ENCODE measurements at places on chromosomes 2 and 18. TPM values are rescaled to one million over a fixed set of nuclear protein-coding genes. Genes with fewer than 3 reads are reported as not detected.

- no peaks in the 10 kb centered on the region for H3K36me3 ChIP-seq
- no peak overlapping the region for H3K4me3 ChIP-seq
- no peaks in the 10 kb centered on the region for H3K27me3 ChIP-seq
These were observed 608.0 kb downstream of the SUCLG1 start for GRCh38 chr2:83851066-83851465.

GRCh38 chr18:12336171-12336613, 28.2 kb downstream of the TUBB6 start:
- H3K36me3 ChIP-seq: peaks cover 36% of the 10 kb centered on the region
- no peak overlapping the region for H3K27ac ChIP-seq
- H3K27me3 ChIP-seq: no peaks in the 10 kb centered on the region
- DNase-seq: no peak
- no peak overlapping the region for H3K4me3 ChIP-seq
- H3K4me1 ChIP-seq: no peaks in the 10 kb centered on the region

GRCh38 chr2:64322433-64322832, 131.5 kb upstream of the LGALSL start:
- no peaks in the 10 kb centered on the region for H3K4me1 ChIP-seq
- H3K27me3 ChIP-seq: no peaks in the 10 kb centered on the region
- H3K4me3 ChIP-seq: no peak overlapping the region
- H3K27ac ChIP-seq: no peak overlapping the region
- H3K36me3 ChIP-seq: no peaks in the 10 kb centered on the region
- DNase-seq: no peak

DNA sequence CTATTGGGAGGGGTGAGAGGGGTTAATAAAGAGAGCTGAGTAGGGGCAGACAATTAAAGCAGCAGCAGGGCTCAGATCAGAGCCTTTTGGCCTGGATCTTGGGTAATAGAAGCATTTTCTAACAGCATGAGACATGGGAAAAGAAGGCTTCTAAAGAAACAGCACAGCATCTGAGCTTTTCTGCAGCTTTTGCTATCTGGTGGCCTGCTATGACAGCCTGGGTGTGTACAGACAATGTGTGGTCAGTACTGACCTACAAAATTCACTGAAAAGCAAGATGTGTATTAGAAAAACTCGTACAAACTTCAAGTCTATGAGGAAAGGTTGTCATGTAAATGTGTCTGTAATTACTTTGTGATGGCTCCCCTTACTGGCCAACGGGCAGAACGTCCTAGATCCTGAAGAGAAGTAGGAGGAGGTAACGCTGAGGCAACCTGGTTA, 95.6 kb downstream of the GALNT3 start:
- H3K4me1 ChIP-seq: no peaks in the 10 kb centered on the region
- no peak for DNase-seq

DNA sequence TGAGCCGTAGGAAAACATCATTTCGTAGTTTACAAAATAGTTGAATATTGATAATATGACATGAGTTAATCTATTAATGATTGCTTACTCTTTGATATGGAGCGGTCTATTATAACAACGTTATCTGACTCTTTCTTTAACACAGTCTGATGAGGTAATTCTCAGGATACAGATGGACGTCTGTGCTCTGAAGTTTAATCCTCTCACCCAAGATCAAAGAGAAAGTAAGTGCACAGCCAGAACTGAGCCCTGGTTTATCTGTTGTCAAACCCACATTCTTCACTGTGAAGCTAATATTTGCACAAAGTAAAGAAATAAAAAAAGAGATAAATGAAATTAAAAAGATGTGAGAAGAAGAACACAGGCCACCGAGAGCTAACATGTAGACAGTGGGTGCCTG, 190.9 kb upstream of the COPS8 start:
- no peak overlapping the region for H3K27ac ChIP-seq
- DNase-seq: no peak
- no peak overlapping the region for H3K4me3 ChIP-seq
- no peaks in the 10 kb centered on the region for H3K27me3 ChIP-seq
- H3K4me1 ChIP-seq: no peaks in the 10 kb centered on the region

- H3K4me3 ChIP-seq: no peak overlapping the region
- H3K36me3 ChIP-seq: peaks cover 18% of the 10 kb centered on the region
- no peaks in the 10 kb centered on the region for H3K27me3 ChIP-seq
These were observed 50.6 kb downstream of the TTC21B start for GRCh38 chr2:165902934-165903333.

DNA sequence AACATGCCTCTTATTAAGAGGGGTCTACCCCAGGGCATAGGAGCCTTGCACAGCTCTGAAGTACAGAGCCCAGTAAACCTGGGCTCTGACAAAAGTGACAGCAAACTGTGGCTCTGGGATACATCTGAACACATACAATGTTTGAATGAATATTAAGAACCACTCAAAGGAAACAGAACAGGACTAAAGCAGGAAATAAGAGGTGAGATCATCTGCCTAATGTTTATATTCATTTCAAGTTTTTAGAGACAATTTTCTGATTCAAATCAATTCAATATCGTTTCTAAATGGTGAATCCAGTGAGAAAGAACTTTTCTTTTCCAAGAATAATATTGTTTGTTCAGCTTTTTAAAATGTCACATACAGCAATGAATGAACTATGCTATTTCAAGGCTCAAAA, 136.7 kb upstream of the CAVIN2 start:
- H3K36me3 ChIP-seq: no peaks in the 10 kb centered on the region
- no peak overlapping the region for H3K27ac ChIP-seq
- H3K4me1 ChIP-seq: no peaks in the 10 kb centered on the region
- no peak overlapping the region for H3K4me3 ChIP-seq

GRCh38 chr2:159349674-159350299, 63.3 kb upstream of the WDSUB1 start:
- no peaks in the 10 kb centered on the region for H3K36me3 ChIP-seq
- no peak overlapping the region for H3K4me3 ChIP-seq
- no peak for DNase-seq
- no peak overlapping the region for H3K27ac ChIP-seq
- no peaks in the 10 kb centered on the region for H3K4me1 ChIP-seq
- no peaks in the 10 kb centered on the region for H3K27me3 ChIP-seq

DNA sequence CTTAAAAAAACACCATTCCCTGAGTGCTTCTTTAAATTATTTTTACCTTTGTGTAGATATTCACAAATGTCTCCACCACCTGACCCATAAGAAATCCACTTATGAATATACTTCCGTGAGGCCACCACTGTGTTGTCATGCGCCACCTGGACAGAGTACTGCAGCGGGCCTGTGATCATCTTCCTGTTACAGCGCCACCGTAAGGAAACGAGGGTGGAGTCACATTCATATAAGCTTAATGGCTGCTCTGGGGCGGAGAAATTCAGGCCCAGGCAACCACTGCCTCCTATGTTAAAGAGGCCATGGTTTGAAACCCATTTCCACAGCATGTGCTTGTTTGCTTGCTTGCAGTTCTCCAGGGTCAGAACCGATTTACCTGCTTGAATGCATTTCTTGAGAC, 17.7 kb downstream of the PLA2R1 start:
- no peak for DNase-seq
- no peaks in the 10 kb centered on the region for H3K4me1 ChIP-seq
- H3K4me3 ChIP-seq: no peak overlapping the region
- H3K36me3 ChIP-seq: no peaks in the 10 kb centered on the region

DNA sequence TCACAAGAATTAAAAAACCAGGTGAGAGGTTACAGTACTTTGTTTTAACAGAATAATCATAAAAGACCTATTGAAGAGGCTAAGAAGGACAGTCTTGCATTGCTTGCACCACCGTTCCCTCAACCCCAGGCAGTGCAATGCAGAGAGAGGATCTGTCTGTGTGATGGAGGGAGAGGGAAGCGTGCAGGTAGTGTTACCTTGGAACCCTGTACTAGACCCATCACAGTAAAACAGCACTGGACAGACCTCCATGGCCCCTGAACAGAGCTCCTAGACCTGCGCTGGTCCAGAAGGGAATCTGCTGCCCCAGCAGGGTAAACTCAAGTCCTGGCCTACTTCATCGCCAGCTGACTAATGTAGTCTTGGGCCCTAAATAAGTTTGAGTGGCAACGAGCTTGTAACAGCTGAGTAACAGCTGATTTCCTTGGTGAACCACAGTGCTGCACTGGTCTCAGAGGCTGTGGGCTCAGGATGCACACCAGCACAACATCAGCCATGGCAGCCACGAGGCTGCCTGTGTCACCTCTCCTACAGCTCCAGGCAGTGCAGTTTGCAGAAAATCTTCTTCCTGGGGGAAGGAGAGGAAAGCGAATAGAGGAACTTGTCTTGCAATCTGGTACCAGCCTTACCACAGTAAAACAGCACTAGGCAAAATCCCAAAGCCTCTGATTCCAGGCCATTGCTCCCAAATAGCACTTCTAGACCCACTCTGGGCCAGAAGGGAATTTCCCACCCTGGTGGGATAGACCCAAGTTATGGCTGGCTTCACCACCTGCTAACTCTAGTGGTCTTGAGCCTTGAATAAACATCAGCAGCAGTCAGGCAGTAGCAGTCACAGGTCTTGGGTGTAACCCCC, 417.2 kb downstream of the CDH7 start:
- DNase-seq: no peak
- H3K27me3 ChIP-seq: no peaks in the 10 kb centered on the region
- H3K4me1 ChIP-seq: no peaks in the 10 kb centered on the region
- H3K36me3 ChIP-seq: no peaks in the 10 kb centered on the region
- H3K4me3 ChIP-seq: no peak overlapping the region

PROKR1 gene
- not detected for total RNA-seq

NCL gene
- total RNA-seq: 203 TPM

AGXT gene
- total RNA-seq: 1,366 TPM

SCTR gene
- 0.12 TPM for total RNA-seq

IL1RN gene
- 35.2 TPM for total RNA-seq

FAM110C gene
- 17.8 TPM for total RNA-seq

AKAIN1 gene
- total RNA-seq: not detected

MAP3K19 gene
- total RNA-seq: not detected

DPP10 gene
- total RNA-seq: not detected

ZAP70 gene
- total RNA-seq: 0.74 TPM

DLGAP1 gene
- 0.27 TPM for total RNA-seq

HJURP gene
- total RNA-seq: 2.4 TPM
